SW 1271 (cell line): ENCODE measurements at places on chromosomes 3 and 15.

- no peak for DNase-seq
Observed at GRCh38 chr3:132545471-132545870, 51.6 kb upstream of the ACKR4 start.

DNA sequence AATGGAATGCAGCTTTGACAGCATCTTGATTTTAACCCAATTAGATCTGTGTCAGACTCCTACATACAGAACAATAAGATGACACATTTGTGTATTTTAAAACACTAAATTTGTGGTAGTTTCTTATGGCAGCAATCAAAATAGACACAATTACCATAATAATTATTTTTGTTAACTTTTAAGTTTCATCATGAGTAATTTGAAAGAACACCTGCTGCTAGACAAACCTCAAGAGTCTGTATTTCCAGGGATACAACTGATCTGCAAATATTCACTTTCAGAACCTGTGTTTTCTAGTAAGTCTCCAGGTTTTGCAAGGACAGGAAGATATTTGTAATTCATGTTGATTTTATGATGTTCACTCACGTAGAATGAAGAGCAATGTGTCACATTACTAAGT, 736.8 kb downstream of the DIPK2A start:
- no peak for DNase-seq

- DNase-seq: no peak
Observed at GRCh38 chr3:188901126-188901525, 270.6 kb upstream of the TPRG1 start.

- peak; percentile 71 for DNase-seq
Observed at GRCh38 chr3:101065962-101066361, 72.7 kb upstream of the ABI3BP start.

GRCh38 chr3:142971431-142971830, 8.0 kb upstream of the PAQR9 start:
- no peak for DNase-seq

DNA sequence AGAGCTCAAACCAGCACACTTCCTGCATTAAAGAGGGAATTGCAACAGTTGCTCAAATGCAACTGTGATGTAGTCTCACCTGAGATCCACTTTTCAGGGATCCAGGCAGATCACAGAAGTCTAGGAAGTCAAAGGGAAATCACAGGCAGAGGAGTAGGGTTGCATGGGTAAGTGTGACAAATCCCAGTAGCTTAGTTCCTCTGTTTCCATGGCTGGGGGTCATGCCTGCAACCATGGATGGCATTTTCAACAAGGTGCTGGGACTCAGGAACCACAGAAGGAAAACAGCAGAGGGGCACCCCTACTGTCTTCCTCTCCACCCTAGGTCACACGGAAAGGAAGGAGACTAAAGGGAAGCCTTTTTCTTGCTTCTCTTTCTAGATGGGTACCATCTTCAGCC, 36.5 kb upstream of the ARNT2 start:
- DNase-seq: no peak

DNA sequence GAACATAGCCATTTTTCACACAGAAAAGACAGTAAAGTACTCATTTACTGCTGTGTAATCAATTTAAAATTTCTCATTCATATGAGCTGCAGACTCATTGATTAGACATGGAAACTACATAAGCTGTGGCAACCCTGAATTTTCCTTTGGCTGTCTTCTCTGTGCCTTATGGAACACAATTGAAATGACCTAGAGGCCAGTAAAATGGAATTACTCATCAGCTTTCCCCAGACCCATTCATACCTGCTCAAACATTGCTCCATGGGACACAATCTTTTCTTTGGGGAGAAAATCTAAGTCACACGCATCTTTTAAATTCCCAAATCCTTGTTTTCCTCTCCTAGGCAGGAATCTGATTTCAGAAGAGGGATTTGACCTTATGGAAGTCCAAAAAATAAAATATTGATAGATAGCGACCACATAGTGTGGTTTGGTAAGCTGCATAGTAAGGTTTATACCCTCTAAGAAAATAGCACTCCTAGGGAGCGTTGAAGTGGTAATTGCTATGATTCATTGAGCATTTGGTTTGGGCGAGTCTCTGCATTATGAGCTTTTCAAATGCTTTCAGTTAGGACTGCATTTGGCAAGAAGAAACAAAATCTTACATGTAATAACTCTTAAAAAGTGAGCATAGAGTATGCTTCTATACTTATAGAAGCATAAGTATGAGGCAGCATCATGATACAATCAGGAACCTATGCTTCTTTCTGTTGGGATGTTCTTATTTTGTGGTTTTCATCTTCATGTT, 243.4 kb upstream of the GADL1 start:
- DNase-seq: no peak

DNA sequence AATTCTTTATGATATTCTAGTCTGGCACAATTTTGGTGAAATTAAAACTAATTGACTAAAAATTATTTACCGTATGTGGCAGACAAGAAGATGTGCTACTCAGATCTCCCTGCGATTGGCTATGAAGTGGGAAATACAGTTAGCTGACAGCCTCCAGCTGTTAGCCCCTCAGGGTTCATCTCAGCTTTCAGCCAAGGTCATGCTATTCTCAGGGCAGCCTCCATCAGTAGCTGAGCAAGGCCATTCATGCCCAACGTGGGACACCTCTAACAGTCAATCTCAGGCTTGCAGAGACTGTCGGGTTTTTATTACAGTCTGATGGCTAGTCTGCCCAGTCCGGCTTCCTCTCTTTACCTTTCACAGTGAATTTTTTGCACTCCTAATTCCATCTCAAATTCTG, 6.7 kb downstream of the PARP9 start:
- no peak for DNase-seq

DNA sequence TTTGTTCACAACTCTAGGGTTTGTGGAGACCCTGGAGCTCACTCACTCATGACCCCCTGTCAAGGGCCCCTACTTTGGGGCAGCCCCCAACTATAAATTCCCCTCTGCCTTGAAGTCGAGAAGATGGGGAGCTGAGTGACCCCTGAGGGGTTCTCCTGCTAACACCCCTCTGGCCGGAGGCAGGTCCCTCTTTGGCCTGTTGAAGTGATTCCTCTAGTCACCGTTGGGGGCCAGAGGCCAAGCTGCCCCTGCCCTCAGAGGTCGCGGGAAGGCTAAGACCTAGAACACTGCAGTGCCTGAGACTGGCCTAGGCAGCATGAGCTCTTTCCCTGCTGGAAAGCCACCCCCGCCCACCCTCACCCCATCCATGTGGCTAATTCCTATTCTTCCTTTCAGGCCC, 15.4 kb upstream of the SKOR1 start:
- no peak for DNase-seq

DNA sequence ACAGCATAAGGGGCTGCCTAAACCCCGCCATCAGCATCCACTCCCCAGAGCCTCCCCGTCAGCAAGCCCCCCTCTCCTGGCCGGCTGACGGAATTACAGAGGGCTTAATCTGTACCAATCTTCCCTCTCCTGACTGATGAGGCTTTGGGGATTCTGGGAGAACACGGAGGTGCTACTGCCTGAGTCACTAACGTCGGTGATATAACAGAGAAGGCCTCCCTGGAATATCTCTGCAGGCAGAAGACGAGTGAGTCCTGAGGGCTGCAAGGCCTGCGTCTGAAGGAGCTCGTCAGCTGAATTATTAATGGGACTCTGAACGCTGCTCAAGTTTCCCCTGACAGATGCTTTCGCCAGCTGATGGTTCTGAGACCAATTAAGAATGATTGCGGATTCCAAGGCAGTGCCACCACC, 147.7 kb downstream of the XXYLT1 start:
- DNase-seq: no peak

DNA sequence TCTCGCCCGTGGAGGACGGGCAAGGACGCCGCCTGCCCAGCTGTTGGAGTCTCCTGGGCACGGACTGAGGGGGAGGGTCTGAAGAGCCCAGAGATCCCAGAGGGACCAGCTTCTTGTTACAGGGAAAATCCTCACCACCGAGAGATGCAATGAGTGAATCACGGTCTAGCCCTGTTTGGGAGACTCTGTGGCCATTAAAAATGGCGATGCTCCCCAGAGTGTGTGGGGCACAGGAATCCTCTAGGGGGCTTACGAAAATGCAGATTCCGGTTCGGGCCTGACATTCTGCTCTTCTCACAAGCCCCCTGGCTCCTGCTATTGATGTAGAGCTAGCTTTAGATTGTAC, 35.5 kb upstream of the EPHB3 start:
- DNase-seq: no peak

GRCh38 chr3:48858709-48859108, 11.0 kb upstream of the PRKAR2A start:
- DNase-seq: no peak

GRCh38 chr3:67292356-67293121, 294.4 kb downstream of the KBTBD8 start:
- no peak for DNase-seq

DNA sequence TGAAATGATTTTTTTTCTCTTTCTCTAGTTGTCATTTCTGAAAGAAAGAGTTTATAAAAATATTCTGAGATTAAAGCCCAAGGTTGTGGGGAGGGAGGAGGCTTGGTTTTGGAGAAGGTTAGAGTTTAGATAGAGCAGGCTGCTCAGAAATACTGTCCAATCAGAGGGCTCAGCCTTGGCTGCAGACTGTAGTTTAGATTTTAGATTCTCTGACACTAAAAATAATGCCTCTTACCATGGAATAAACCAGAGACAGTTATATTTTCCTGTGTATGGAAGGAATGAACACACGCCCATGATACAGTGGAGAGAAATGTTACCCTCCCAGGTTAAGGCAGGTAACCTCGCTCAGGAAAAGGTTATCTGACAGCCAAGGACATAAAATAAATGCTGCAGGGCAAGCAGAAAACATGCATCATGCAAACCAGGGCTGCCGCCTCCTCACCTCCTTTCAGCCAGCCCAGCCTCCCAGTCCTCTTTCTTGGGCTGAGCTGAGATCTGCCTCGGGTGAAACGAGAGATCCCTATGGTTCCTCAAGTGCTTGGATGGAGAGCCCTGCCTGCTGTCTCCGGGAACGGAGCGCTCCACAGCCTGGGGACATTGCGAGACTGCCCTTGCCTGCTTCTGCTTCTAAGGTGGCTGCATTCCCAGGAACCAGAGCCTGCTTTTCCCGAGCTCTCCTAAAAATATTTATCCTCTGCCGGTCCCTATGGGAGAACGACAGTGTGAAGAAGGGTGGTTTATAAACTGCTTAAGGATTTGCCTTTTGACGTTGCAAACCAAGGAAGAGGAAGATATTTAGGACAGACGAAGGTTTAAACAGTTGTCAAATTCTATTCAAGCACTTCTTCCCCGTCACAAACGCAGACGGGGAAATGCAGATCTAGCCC, 848 bp downstream of the NCEH1 start:
- no peak for DNase-seq

- no peak for DNase-seq
Observed at GRCh38 chr15:71106802-71107500, 8.3 kb upstream of the THSD4 start.

- DNase-seq: peak; percentile 80
Observed at GRCh38 chr15:29934251-29934650, 112.0 kb upstream of the TJP1 start.

- no peak for DNase-seq
Observed at GRCh38 chr3:15903164-15903563, 105.4 kb upstream of the ANKRD28 start.

GRCh38 chr15:101054116-101054515, 135.0 kb downstream of the LRRK1 start:
- no peak for DNase-seq

DNA sequence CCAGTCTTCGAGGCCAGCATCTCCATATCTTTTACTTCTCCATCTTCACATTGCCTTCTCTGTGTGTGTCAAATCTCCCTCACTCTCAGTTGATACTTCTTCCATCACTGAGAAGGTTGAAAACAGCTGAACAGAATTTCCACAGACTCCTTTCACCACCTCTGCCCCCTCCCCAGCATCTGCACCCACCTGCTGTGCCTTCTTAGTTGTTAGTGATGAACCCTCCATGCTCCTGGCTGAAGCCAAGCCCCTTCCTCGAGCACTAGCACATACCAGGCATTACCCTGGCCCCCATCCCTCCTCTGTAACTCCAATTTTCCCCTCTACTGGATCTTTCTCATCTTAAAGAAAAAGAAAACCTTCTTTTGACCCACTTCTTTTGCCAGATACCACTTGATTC, 27.8 kb upstream of the ESYT3 start:
- no peak for DNase-seq

GRCh38 chr15:60648928-60649679, 170.2 kb upstream of the ICE2 start:
- no peak for DNase-seq

DNA sequence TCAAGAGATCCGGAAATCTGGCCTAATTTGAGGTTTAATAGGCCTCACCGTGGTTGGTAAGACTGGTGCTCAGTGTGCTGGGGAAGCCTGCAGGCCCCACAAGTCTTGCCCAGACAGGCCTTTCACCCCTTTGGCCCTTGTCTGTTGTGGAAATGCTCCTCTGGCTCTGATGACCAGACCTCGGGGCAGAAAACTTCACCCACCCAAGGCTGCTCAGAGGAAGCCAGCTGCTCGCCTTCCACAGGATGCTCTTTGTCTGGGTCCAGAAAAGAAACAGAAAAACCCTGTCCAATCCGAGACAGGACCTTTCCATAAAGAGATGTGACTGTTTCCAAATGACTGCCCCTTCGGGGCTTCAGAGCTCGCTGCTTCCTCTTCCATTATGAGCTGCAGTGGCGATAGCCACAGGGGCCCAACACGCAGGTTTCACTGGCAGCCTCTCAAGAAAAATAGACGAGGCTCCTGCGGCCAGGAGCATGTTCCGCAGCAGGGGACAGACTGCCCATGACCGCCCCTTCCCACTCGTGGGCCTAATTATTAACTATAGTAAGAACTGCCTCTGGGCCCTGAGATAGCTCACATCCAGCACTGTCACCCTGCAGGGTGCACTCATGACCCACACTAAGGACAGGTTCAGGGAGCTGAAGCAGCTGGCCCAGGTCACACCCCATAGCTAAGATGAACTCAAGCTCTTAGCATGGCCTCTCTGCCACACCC, 6.8 kb upstream of the SNX22 start:
- no peak for DNase-seq

DNA sequence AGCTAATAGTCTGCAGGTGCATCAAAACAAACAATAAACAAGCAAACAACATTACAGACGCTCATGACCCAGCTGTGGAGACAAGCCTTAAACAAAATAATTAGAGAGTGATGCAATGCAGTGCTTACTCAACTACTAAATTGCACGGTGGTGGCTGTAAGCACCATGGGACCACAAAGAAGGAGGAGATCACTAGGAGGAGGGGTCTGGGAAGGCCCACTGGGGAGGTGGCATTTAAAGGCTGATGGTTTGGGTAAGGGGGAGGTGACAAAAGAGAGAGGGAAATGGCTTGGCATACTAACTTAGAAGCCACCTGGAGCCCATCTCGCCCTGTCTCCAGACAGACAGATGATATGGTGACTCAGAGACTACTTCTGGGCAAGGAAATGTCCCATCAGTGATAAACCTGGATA, 516.7 kb downstream of the FOXP1 start:
- no peak for DNase-seq

DNA sequence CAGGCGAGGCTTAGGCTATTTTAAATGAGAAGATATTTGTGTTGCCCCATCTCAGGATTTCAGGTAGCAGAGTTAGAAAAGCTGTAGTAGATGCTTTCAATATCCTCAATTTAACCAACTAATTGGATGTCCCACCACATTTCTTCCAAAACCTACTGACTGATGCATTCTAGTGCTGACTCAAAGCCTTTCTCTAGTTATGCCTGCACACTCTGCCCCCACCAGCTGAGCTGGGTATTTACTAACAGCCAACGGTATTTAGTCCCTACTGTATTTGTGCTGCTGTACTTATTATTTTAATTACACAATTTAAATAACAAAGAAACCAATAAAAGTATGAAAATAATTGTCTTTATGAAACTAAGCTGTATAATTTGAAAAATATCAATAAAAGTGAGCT, 139.5 kb downstream of the OSBPL10 start:
- DNase-seq: no peak

- no peak for DNase-seq
Observed at GRCh38 chr3:54653456-54654195, 274.2 kb downstream of the LRTM1 start.

GRCh38 chr15:80998251-80998650, 2.5 kb upstream of the TLNRD1 start:
- no peak for DNase-seq
